ENCODE measurements at places on chromosomes 3 and 15. TPM values are rescaled to one million over a fixed set of nuclear protein-coding genes. Genes with fewer than 3 reads are reported as not detected.

The AMIGO3 gene
- polyA plus RNA-seq, result 0.46 TPM

The CORO2B gene
- 0.46 TPM for polyA plus RNA-seq

- no peaks in the 10 kb centered on the region for H3K4me1 ChIP-seq
- H3K27ac ChIP-seq, result no peak overlapping the region
- DNase-seq, result no peak
- no peaks in the 10 kb centered on the region for H3K27me3 ChIP-seq
Measured at GRCh38 chr3:74302969-74303368, 311.5 kb downstream of the CNTN3 start.

DNA sequence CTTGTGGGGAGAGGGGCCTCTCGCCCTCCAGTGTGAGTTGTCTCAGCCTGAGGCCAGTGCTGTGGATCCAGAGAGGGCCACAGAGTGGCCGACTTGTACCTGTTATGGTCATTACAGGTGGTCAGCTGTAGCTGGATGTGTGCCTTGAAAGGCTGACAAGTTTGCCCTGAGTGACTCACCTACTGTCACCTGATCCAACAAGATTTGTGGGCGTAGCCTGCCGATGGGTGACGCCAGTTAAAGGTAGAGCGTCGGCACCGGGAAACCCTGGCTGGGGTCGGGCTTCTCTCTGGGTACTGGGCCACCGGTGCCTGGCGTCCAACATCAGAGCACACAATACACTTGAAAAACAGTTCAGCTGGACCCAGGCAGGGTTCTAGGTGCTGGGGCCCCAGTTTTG is 2.8 kb upstream of the ISG20 start:
- peaks cover 14% of the 10 kb centered on the region for H3K4me1 ChIP-seq
- H3K36me3 ChIP-seq, result no peaks in the 10 kb centered on the region
- H3K27ac ChIP-seq, result peak overlapping the region; percentile 6
- H3K4me3 ChIP-seq, result no peak overlapping the region
- no peaks in the 10 kb centered on the region for H3K27me3 ChIP-seq
- DNase-seq, result no peak

GRCh38 chr15:87582169-87582568 is 674.4 kb downstream of the NTRK3 start:
- no peak for DNase-seq
- no peak overlapping the region for H3K4me3 ChIP-seq
- H3K27me3 ChIP-seq, result no peaks in the 10 kb centered on the region
- no peaks in the 10 kb centered on the region for H3K4me1 ChIP-seq
- H3K27ac ChIP-seq, result no peak overlapping the region

GRCh38 chr15:51244423-51244869 is 94.0 kb downstream of the CYP19A1 start:
- no peak overlapping the region for H3K27ac ChIP-seq
- H3K4me3 ChIP-seq, result no peak overlapping the region
- H3K36me3 ChIP-seq, result no peaks in the 10 kb centered on the region

- H3K4me3 ChIP-seq, result no peak overlapping the region
- DNase-seq, result no peak
- no peaks in the 10 kb centered on the region for H3K27me3 ChIP-seq
- H3K4me1 ChIP-seq, result no peaks in the 10 kb centered on the region
- no peaks in the 10 kb centered on the region for H3K36me3 ChIP-seq
- H3K27ac ChIP-seq, result no peak overlapping the region
Measured at GRCh38 chr3:156300371-156300770, 180.0 kb downstream of the KCNAB1 start.

DNA sequence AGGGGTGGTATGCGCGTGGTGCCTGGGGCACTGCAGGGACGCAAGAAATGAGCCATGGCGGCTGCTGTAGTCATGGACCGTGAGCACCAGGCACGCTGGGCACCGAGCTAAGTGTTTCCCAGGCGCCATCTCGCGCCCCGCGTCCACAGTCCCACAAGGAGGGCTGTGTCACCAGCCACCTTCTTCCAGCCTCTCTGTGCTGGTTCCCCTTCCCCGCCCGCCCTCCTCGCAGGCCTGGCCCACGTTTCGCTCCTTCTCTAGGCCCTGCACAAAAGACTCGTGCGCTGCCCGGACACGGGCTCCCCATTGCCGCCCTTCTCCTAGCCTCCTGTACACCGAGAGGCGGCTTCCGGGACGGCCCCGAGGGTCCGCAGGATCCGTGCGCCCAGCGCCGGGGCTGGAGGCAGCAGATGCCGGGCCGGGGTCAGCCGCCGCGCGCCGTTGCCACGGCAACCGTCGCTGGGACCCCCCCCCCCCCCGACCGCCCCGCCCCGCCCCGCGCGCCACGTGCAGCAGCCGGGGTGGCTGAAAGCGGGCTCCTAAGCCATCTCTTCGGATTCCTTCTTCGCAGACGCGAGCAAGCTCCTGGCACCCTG is 113.4 kb downstream of the SRGAP3 start:
- H3K36me3 ChIP-seq, result no peaks in the 10 kb centered on the region
- H3K27me3 ChIP-seq, result peaks cover 6% of the 10 kb centered on the region
- DNase-seq, result no peak
- peak overlapping the region; percentile 51 for H3K4me3 ChIP-seq
- no peak overlapping the region for H3K27ac ChIP-seq
- no peaks in the 10 kb centered on the region for H3K4me1 ChIP-seq

Measured in sigmoid colon (tissue), 7 donors.